ENCODE measurements at places on chromosomes 12 and 14.

DNA sequence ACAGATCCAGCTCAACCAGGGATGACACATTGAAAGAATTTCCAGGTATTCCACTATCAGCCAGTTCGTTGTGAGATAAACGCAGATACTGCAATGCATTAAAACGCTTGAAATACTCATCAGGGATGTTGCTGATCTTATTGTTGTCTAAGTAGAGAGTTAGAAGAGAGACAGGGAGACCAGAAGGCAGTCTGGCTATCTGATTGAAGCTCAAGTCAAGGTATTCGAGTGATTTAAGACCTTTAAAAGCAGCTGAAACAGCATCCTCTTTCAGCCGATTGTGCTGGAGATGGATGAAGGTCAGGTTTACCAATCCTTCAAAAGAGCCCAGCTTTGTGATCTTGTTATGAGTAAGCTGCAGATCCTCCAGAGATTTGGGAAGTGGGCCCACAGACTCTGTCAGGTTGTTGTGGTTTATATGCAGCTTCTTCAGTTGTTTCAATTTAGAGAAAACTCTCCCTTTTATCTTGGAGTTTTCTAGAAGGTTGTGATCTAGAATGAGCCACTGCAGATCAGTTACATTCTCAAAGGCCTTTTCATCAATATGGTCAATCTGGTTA, 3.0 kb downstream of the LUM start:
- DNase-seq = no peak

DNA sequence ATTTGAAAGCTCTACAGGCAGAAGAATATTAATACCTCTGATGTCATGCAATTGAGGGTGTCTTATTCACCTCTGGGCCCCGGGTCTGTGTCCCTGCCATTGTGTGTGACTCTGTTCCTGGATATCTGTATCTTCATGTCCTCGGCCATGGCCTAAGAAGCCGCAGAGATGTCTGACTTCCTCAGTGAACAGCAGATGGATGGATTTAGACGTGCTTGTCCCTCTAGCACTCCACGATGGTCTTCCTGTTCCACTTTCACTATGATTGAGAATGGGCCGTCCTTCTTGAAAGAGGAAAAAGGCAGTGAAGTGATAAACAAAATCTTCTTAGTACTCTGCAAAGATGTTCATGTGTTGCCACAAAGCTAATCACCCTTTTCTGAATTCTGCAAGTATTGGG, 217.4 kb downstream of the SLC41A2 start:
- DNase-seq = no peak

GRCh38 chr12:109695961-109696461, 17.6 kb upstream of the FAM222A start:
- DNase-seq = no peak

- DNase-seq = no peak
Measured at GRCh38 chr12:31386364-31386777, 60.4 kb upstream of the SINHCAF start.

GRCh38 chr14:66464261-66464660, 21.9 kb upstream of the CCDC196 start:
- no peak for DNase-seq
